ENCODE measurements at places on chromosomes 11 and 22. TPM values are rescaled to one million over a fixed set of nuclear protein-coding genes. Genes with fewer than 3 reads are reported as not detected.

OR5L2 gene
- not detected for total RNA-seq

FADS2 gene
- total RNA-seq: 476 TPM

PHOX2A gene
- not detected for total RNA-seq

LPXN gene
- total RNA-seq: 11.2 TPM

PRG3 gene
- not detected for total RNA-seq

KDELR3 gene
- 98.8 TPM for total RNA-seq

SCGB1C1 gene
- total RNA-seq: not detected

BMAL1 gene
- 6.4 TPM for total RNA-seq

CD3G gene
- total RNA-seq: 0.12 TPM

SELENOH gene
- total RNA-seq: 131 TPM

VSIG10L2 gene
- total RNA-seq: 0.22 TPM

TBCEL gene
- total RNA-seq: 24.9 TPM

All from uterine smooth muscle cell (primary cell).